ENCODE measurements at places on chromosomes 13 and 19. TPM values are rescaled to one million over a fixed set of nuclear protein-coding genes. Genes with fewer than 3 reads are reported as not detected.

The ZNF382 gene
- 5.5 TPM for total RNA-seq

The ZNF470 gene
- 0.94 TPM for total RNA-seq

The CCDC70 gene
- not detected for total RNA-seq

The UNC13A gene
- under 0.01 TPM for total RNA-seq

The IQCN gene
- 7.7 TPM for total RNA-seq

The SSC5D gene
- 0.10 TPM for total RNA-seq

The TMEM150B gene
- total RNA-seq, result 2.0 TPM

The ZNF90 gene
- total RNA-seq, result 1.8 TPM

The IZUMO4 gene
- 2.9 TPM for total RNA-seq

The IL4I1 gene
- total RNA-seq, result 2.0 TPM

The KIR2DL3 gene
- total RNA-seq, result 0.84 TPM

The CCNA1 gene
- total RNA-seq, result not detected

The MARK4 gene
- total RNA-seq, result 12.9 TPM

The ZNF816 gene
- total RNA-seq, result 11.0 TPM

The ZNF439 gene
- 4.8 TPM for total RNA-seq

The KLK14 gene
- 0.10 TPM for total RNA-seq

The SHISA2 gene
- 0.52 TPM for total RNA-seq

The CTXN1 gene
- total RNA-seq, result not detected

The SIRT2 gene
- 50.7 TPM for total RNA-seq

The PNMA8C gene
- total RNA-seq, result not detected

The MTIF3 gene
- 29.7 TPM for total RNA-seq

The ZNF534 gene
- total RNA-seq, result 0.10 TPM

The CYP2A6 gene
- total RNA-seq, result not detected

The CEBPA gene
- total RNA-seq, result 19.8 TPM

The TNFSF13B gene
- 36.6 TPM for total RNA-seq

The FLT3LG gene
- 49.6 TPM for total RNA-seq

Data from mononuclear cell (primary cell).